ENCODE measurements at places on chromosomes 11 and 22.

DNA sequence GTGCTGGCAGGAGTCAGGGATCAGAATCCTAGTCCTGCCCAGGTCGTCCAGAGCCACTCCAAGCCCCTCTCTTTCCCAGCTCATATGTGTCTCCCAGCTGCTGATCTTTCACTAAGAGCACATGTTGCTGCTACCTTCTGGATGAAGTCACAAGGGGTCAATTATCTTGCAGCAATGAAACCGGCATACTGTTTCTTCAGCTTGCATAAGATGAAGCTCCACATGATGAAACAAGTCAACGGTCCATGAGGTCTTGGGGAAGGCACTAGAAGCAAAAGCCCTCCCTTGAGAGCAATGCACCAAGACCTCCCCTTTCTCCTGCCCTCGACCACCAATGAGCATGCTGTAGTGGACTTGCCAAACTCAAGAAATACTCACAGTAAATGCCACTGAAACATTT is 148.9 kb downstream of the TENM4 start:
- DNase-seq, result no peak

GRCh38 chr11:16587670-16588069 is 150.8 kb upstream of the C11orf58 start:
- DNase-seq, result no peak

DNA sequence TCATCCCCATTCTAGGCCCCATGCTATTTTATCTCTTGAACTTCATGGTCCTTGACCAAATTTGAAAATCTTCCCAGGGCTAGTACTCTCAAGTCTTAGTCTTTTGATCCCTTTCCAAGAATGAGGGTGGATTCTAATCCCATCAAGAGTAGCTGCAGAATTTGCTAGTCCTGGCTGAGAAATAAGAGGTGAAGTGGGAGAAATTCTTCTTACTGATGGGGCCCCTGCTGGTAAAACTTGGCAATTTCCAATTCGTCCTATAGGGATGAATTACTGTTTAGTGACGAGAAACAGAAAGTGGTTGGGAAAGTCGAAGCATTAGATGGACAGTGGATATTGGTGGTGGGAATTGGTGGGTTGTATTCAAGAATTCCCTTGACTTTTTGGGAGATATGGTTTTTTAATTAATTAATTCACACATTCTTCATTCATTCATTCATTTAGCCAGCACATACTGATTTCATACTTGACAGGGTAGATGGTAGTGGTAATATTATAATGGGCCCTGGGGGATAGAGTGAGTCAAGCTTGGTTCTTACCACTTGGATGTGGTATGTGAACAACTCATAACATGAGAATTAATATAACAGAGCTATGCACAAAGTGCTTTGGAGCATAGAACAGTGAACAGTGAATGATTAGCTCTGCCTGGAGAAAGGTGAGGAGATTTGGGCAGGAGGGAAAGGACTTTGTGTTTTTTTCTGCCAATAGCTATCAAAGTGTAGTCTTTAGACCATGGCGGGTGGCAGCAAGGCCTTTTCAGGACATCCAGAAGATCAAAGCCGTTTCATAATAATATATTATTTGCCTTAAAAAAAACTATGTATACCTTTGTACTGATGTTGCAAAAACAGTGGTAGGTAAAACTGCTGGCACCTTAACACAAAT is 103.8 kb downstream of the STIM1 start:
- no peak for DNase-seq

DNA sequence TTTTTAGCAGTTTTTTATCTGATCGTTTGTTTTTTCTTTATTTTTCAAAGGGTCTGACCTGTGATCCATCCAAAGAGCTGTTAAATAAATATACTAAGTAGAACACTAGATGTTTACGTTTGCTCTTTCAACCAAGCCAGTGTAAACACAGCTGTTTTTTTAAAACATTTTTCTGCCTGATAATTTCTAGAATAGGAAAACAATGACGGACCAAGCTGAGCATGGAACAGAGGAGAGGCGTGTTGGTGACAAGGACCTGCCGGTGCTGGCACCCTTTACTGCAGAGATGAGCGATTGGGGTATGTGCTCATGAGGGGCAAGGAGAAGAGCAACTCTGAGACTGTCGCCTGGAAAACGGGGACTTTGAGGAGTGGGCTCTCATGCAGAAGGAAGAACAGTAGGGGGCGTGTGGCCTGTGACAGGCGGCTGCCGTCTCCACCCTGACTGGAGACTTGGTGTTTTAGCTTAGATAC is 28.6 kb upstream of the PANX2 start:
- no peak for DNase-seq

DNA sequence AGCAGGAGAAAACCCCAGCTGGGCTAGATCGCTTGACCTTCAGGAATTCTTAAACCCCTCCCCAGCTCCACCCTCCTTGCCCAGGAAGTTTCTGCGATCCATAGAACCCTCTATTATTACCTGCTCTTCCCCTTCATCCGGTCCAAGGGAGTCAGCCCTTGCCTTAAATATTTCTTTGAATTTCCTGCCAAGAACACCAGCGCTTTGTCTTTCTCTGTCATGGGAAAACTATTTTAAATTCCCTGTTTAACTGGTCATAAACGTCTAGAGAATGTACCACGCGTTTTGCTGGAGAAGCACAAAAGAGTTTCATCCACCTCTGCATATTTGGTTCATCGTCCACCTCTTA is 496 bp upstream of the TRAF6 start:
- no peak for DNase-seq

DNA sequence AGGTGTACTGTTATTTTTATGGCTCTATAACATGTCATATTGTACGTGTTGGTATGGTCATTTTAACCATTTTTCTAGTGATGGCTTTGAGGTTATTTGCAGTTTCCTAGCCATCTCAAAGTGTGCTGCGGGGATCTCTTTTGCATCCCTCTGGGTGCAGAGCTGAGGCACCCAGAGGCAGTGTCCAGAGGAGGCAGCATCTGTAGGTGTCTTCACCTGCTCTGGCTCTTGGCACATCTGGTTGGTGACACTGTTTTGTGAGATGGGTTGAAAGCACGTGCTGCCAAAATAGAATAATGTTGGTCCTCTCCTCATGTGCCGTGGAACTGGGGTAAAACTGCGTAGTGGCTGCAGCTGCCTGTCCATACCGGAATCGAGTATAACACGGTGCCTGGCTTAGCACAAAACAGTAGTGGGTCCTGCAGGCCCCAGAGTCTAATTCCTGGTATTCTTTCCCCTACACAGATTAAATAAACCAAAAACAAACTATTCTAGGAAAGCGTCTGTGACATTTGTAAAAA is 12.9 kb downstream of the NEAT1 start:
- DNase-seq, result no peak

DNA sequence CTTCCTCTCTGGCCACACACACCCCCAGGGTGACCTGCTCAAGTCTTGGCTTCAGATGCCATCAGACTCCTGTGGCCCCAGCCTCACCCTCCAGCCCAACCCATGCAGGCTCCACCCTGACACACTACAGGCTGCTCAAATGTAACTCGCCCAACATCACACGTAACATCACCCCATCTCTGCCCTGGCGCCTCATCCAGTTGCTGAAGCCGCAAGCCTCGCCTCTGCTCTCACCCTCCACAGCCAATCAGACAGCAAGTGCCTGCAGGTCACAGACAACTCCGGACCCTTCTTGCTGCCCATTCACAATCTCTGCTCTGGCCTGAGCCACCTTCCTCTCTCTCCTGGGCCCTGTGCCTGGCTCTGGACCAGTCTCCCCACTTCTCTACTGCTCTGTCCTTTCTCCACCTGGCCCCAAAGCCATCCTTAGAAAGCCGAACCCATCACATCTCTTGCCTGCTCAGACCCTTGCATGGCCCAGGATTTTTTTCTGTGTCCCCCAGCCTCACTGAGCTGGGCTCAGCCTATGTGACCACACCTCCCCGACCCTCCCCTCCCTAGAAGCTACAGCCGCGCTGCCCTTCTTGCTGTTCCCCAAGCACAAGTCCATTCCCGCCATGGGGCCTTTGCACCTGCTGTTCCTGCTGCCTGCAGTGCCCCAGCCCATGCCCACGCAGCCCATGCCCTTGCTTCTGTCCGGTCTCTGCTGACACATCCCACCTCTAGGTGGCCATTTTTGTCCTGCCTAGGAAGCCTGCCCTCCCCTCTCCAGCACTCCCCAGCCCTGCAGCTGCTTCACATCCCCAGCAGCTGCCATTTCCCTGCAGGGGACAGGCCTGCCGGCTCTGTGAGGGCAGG is 333.9 kb downstream of the CTTN start:
- no peak for DNase-seq

GRCh38 chr11:128568166-128568778 is 19.1 kb downstream of the ETS1 start:
- DNase-seq, result no peak

- DNase-seq, result no peak
These were observed 615 bp downstream of the POLD4 start for GRCh38 chr11:67352546-67353316.

DNA sequence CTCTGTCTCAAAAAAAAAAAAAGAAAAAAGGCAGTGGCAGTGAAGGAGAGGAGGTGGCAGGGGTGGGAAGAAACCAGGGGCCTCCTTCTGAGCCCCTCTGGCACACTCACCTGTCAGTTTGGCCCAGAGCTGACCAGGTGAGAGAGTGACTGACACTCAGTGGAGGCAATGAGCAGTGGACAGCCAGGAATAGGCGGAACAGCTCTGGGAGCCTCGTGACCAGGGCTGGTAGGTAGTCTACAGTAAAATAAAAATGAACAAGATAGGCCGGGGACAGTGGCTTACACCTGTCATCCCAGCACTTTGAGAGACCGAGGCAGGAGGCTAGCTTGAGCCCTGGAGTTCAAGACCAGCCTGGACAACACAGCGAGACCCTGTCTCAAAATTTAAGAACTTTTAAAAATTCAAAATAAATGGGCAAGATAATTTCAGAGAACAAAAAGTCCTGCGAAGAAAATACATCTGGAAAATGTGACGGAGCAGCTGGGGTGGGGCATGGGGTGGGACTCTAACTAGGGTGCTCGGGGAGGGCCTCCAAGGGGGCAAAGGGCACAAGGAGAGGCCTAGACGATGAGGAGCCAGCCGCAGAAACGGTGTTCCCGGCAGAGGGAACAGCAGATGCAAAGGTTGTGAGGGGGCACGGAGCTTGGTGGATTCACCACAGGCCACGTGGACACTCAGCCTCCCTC is 3.8 kb upstream of the PDXP start:
- no peak for DNase-seq

- DNase-seq, result peak; percentile 82
These were observed at the start of gene PCF11 for GRCh38 chr11:83156996-83157593. PCF11 (plus strand) TSS chr11:83157131; CDS start chr11:83157440, 309 bp downstream.

- no peak for DNase-seq
These were observed at the start of gene XKR3 for GRCh38 chr22:16824716-16825687. XKR3 (minus strand) TSS chr22:16825411; CDS start chr22:16808073, 17,338 bp downstream.

DNA sequence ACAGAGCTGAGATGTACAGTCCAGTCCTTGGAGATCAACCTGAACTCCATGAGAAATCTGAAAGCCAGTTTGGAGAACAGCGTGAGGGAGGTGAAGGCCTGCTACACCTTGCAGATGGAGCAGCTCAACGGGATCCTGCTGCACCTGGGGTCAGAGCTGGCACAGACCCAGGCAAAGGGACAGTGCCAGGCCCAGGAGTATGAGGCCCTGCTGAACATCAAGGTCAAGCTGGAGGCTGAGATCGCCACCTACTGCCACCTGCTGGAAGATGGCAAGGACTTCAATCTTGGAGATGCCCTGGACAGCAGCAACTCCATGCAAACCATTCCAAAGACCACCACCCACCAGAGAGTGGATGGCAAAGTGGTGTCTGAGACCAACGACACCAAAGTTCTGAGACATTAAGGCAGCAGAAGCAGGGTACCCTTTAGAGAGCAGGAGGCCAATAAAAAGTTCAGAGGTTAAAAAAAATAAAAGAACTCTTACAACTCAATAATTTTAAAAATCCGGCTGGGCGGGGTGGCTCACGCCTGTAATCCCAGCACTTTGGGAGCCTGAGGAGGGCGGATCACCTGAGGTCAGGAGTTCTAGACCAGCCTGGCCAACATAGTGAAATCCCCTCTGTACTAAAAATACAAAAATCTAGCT is 69.9 kb upstream of the RTL6 start:
- DNase-seq, result no peak

DNA sequence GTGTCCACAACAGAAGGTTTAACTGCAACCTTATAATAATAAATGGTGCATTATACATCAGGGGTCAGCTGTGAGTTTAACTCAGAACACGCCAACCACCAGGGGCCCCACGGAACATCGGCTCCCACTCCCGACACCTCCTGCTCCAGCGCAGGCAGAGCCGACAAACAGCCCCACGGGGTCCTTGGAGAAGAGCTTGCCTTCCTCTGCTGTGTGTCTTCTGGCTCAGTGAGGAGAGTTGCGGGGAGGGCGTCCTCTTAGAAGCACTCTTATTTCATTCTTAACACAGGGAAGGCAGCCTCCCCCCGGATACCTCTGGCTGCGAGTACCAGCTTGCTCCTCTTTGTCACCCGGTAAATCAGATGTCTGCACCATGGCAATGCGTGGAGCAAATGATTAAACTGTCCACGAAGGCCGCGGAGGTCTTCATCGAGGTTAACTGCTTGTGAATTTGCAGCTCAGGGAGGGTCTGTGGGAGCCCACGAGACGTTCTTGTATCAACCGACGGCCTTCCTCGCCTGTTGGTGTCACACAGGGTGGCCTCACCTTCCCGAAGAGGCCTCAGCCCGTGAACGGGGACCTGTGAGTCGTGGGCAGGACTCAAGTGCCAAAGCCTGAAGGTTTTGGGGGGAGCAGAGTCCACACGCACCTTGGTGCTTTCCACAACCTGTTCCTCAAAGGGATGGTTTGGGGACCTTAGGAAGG is 464.0 kb downstream of the BRD1 start:
- DNase-seq, result no peak

- DNase-seq, result no peak
These were observed 18.7 kb upstream of the LRP5 start for GRCh38 chr11:68293708-68294107.

GRCh38 chr11:767238-767637 is 10.0 kb downstream of the GATD1 start:
- DNase-seq, result no peak

- no peak for DNase-seq
These were observed 646.0 kb downstream of the OPCML start for GRCh38 chr11:132886335-132886734.

DNA sequence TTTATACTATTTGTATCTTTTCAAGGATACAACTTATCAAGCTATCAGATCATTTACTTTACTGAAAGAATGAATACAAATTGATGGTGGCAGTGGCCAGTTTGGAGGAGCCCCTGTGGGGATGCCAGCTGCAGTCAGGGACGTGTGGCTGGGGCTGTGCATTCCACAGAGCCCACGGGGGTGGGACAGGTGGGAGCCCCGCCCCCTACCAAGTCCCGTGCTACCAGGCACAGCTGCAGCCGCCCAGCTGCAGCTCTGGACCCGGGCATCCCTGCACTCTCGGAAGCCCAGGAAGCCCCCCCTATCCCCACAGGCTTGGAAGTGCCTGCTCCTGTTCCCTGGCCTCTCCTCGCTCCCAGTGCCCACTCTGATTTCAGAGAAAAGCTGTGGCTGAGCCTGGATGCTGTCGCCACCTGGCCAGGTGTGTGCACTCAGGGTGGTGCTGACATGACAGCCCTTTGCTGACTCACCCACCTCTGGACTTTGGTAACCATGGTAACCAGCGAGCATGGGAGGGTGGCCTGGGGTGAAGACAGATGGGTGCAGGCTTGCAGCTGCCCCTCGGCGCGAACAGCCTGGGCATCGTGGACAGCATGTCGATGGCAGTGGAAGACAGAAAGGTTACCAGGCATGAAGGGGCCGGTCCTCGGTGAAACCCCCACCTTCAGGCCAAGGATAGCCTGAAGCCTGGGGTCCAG is 138.1 kb downstream of the SBF2 start:
- no peak for DNase-seq

- peak; percentile 56 for DNase-seq
These were observed 61.9 kb downstream of the BMAL1 start for GRCh38 chr11:13339195-13340153.

All from 8988T (cell line).